SIG-M5 (cell line): ENCODE measurements at places on chromosomes 2 and 18.

DNA sequence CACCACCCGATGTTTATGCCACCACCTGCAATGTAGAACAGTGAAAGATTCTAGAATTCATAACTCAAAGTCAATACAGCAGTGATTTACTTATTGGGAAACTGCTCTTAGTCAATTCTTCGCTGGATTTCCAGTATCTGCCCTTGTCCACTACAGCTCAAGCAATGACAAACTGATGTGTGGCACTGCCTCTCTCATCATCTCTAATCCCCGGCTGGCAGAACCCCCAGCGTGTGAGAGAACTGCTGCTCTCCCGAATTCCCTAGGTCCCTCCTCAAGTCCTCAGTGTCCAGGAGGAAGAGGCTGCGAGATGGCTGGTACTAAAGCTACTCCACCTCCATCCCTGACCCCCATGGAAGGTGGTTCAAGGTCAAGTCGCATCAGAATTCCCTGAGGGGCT, 1.6 kb downstream of the TXNL4A start:
- no peak for DNase-seq

GRCh38 chr2:190791976-190792575, 88.5 kb upstream of the GLS start:
- DNase-seq = no peak

GRCh38 chr2:100639588-100640390, 77.0 kb downstream of the PDCL3 start:
- no peak for DNase-seq

- DNase-seq = no peak
Observed at GRCh38 chr18:63119647-63120046, 199.9 kb downstream of the BCL2 start.

DNA sequence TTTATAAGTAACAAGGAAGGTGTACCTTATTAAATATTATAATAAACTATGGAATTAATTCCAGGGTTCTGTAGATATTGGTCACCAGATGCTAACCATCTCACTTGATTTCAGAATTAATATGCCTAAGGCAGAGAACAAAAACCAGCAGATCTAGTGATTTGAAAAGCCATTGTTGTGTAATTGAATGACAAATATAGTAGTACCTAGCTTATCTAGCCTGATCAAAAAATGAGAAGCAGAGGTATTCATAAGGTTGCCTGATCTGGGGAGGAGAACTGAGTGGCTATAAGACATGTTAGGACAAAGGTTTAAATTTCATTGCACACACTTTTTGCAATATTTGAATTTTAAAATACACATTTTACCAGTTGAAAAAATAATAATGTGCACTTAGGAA, 132.0 kb upstream of the UBE2E3 start:
- no peak for DNase-seq
